ENCODE measurements at places on chromosomes 16 and 17.
A peak's percentile ranks its signal among the peaks of the same experiment; 100 is the strongest.

DNA sequence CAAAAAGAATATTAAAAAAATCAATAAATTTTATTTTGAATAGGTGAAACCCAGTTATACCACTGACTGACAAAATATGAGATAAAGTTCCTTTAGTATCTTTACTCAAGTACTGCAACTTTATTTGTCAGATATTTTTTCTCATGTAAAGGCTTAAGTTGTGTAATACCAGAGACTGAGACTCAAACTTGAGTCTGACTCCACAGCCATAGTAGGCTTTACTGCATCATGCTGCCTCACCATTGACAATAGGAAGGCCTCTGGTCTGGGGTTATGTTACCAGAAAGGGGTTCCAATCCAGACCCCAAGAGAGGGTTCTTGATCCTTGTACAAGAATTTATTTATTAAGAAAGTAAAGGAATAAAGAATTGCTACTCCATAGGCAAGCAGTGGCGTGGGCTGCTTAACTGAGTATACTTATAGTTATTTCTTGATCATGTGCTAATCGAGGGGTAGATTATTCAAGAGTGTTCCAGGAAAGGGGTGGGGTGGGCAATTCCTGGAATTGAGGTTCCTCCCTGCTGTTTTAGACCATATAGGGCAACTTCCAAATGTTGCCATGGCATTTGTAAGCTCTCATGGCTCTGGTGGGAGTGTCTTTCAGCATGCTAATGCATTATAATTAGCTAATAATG lies 187.4 kb upstream of the WSB1 start:
- no peak for DNase-seq

GRCh38 chr17:60049936-60050335 lies 28.8 kb downstream of the HEATR6 start:
- no peak for DNase-seq

GRCh38 chr16:67923414-67924116 lies 8.1 kb downstream of the CTRL start:
- peak; percentile 38 for DNase-seq

GRCh38 chr16:3716831-3717234 lies 491 bp downstream of the TRAP1 start:
- DNase-seq: peak; percentile 16

GRCh38 chr17:34781071-34781470 lies 180.2 kb downstream of the CCT6B start:
- DNase-seq: no peak

DNA sequence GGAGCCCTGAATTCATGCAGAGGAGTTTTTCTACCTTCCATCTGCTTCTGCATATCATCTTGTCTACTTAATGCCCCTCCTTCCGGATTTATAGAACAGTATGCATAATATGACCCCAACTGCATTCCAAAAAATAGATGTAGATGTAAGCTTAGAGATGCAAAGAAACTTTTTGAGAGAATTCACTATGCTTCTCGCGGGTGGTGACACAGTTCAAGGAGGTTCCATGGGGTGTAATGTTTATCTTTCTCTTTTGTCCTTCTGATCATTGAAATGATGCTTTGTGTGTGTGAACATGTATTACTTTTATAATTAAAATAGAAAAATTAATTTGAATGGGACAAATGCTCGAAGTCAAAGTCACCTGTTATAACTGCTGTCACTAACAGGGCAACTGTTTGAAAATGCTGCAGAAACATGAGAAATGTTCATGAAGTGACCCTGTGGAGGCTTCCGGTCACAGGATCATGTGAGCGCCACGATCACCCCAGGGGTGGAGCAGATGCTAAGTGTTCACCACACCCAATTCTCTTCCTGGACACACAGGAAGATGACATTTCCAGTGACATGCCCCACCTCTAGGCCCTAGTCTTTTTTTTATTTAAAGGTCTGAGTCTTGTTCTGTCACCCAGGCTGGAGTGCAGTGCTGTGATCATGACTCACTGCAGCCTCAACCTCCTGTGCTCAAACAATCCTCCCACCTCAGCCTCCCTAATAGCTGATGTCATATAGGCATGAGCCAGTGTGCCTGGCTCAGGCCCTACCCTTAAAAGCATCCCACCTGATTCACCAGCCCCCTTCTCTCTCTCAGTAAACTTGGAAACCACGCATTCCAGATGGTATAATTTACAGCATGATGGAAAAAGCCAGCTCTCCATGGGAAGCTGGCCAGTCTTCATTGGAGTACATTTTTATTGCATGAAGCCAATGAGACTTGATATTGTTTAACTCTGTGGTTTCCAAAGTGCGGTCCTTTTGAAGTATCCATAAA lies 21.0 kb upstream of the AGRP start:
- DNase-seq: no peak

DNA sequence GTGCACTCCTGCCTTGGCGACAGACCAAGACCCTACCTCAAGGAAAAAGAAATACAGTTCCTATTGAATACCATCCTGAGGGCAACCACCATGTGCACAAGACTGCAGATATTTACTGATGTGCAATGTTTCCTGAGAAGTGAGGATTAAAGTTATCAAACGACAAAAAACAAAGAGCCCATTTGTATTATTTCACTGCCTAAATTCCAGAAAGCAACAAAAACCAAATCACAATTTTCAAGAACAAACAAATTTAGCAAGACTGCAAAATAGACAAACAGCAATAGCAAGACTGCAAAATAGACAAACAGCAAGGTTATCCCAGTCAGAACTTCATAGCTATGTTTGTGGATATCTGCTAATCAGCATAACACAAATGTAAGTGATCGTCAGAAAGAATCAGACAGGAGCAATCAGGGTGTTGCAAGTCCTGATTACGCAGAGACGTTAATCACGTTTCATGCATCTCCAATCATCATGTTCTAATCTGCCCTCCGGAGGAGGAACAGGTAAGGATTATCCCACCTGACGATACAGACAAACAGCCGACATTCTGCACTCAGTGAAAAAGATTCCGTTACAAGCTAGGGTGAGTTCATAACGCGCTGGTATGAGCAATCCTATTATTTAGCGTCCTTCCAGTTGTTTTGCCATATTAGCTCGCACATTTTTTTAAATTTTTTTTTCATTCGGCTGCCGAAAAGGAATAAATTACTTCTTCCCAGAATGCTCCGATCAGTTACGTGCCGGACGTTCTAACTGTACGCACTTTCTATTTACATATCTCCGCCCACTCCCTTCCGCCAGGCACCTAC lies 2.9 kb downstream of the TMEM107 start:
- peak; percentile 99 for DNase-seq

GRCh38 chr17:10031606-10032005 lies 126.5 kb upstream of the RCVRN start:
- no peak for DNase-seq

GRCh38 chr16:27595993-27596392 lies 46.0 kb downstream of the KATNIP start:
- no peak for DNase-seq

Measured in choroid plexus epithelial cell (primary cell).